Stimulated activated CD4-positive, alpha-beta T cell treated with anti-CD3 and anti-CD28 coated beads, Interleukin-12 subunit alpha, Interleukin-12 subunit beta, amount 100 ng/mL, for 4 hours (primary cell): ENCODE measurements at places on chromosomes 7 and 10.
A peak's percentile ranks its signal among the peaks of the same experiment; 100 is the strongest.

DNA sequence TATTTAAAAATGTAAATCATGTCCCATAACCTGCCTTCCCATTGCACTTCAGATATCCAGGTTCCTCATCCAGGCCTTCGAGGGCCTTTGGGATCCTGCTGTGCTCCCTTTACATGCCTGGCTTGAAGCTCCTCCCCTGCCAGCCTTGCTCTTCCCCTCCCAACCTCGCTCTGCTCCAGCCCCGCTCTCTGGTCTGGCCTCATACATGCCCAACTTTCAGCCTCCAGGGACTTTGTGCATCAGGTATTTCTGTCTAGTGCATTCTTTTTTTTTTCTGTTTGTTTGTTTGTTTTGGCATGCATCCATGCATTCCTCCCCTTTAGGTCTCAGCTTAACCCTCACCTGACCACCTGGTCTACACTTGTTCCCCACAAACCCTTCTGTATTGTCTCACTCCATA, 160.3 kb downstream of the SNX10 start:
- no peak for DNase-seq

GRCh38 chr10:45023426-45023825, 22.7 kb downstream of the ZNF22 start:
- DNase-seq, result no peak

DNA sequence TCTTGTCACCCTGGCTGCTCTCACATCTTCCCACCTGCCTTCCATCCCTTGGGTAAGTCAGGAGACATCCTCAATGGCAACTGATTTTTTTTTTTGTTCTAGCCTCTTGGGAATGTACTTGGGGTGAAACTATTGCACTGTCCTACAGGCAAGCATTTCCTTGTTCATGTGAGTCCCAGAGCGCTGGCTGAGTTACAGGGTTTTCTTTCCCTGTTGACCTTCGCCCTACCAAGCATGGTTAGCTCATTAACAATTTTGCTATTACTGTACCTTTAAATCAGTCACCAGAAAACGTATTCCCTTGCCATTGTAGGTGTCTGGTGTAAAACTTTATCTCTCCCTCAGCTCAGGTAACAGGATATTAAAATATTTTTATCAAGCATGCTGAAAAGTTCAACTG, 98.9 kb downstream of the PRLHR start:
- DNase-seq, result no peak

DNA sequence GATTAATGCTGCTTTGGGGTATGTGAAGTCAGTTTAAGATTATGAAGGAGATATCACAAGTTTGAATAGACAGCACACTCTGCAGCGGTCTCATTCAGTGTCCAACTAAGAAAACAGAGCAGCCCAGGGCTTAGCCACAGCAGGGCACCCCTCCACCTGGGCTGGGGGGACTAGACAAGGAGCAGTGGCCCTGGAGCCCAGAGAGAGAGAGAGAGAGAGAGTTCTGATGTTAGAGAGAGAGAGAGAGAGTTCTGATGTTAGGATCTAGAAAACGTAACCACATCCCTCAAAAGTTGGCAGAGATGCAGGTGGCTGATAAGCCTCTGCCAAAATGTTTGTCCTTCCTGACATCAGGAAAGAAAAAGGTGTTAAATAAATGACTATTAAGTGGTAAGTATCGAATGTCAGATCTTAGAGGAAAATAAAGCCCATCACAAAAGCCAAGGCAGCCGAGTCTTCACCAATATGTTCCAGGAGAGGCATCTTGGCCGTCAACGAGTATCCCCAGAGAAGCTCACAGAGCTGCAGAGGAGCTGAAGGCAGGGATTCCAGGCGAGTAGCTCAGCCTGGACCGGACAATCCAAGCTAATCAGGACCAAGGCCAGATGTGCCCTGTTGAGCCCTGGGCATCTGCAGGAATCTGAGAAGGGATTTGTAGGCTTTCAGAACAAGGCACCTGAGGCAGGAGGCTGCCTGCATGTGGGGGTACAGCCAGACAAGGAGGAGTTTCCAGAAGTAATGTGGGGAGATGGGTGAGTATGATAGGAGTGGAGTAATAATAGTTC, 150.1 kb upstream of the TCF7L2 start:
- no peak for DNase-seq

- DNase-seq, result no peak
These were observed 303.9 kb downstream of the REEP3 start for GRCh38 chr10:63825111-63825510.

DNA sequence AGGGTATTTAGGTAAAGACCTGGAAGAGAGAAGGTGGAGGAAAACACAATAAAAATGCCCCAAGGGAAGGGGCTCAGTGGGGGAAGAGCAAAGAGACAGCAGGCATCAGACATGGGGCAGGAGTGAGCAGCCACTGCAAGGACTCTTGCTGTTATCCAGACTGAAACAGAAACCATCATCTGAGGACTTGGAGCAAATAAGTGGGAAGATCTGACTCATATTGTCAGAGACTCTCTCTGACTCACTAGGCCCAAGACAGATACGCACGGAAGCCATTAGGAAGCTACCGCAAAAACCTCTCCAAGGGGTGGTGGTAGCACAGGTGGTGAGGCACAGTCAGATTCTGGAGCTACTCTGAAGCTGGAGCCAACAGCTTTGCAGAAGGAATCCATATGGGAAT, 110.7 kb downstream of the RNF32 start:
- DNase-seq, result peak; percentile 11
